ENCODE measurements at places on chromosomes 6 and 20. TPM values are rescaled to one million over a fixed set of nuclear protein-coding genes. Genes with fewer than 3 reads are reported as not detected.

The GNRH2 gene
- total RNA-seq = not detected

The DYNLT2 gene
- total RNA-seq = 1.6 TPM

The GPR63 gene
- 0.71 TPM for total RNA-seq

- no peak overlapping the region for H3K27ac ChIP-seq
- H3K27me3 ChIP-seq = no peaks in the 10 kb centered on the region
- peaks cover 9% of the 10 kb centered on the region for H3K4me1 ChIP-seq
- no peaks in the 10 kb centered on the region for H3K36me3 ChIP-seq
- no peak for DNase-seq
- no peak overlapping the region for H3K4me3 ChIP-seq
Observed at GRCh38 chr6:39260456-39260855, 31.2 kb upstream of the KCNK5 start.

DNA sequence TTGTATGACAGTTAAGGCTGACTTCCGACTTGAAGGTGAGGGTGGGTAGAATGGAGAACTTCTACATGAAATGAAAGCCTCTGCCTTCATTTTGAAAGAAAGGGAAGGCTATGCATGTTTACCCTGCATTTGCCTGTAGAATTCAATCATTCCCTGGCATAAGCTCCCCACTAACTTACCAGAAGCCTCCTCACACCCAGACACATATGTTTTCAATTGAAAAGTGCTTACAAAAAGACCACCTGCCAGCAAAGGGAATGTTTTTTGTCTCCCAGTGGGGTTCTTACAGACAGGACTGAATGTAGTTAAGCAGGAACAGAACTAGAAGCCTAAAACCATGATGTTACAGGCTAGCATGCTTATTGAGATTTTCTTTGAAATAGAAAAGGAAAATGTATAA lies 392.1 kb upstream of the HSF2 start:
- no peak overlapping the region for H3K4me3 ChIP-seq
- H3K27me3 ChIP-seq = no peaks in the 10 kb centered on the region
- no peak for DNase-seq
- no peaks in the 10 kb centered on the region for H3K4me1 ChIP-seq
- no peak overlapping the region for H3K27ac ChIP-seq
- H3K36me3 ChIP-seq = no peaks in the 10 kb centered on the region

- H3K27me3 ChIP-seq = no peaks in the 10 kb centered on the region
- no peak overlapping the region for H3K4me3 ChIP-seq
- no peak for DNase-seq
Observed at GRCh38 chr20:37770908-37771307, 77.1 kb downstream of the CTNNBL1 start.

DNA sequence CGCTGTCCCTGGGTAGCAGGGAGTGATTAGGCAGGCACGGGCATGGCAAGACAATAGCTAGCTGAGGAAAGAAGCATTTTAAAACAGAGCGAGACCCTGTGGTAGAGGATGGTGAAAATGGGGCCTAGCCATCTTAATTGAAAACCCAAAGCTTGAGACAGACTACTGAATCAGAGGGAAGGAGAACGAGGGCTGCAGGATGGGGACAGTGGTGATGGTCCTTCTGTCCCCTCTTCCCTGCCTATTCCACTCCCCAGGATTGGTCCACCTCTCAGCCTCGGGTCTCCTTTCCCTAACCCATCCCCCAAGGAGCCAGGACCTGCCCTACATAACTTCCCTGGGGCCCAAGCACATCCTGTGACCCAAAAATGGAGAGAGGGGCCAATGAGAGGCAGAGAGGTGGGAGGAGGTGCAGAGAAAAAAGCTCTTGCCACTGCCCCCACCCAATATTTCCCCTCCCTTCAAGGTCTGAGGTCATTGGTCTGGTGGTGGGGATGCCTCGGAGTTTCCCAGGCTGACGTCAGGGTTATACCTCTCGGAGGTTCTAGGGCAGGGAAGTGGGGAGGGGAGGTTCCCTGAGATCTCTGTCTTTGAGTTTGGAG lies 884 bp upstream of the CUTA start:
- no peaks in the 10 kb centered on the region for H3K27me3 ChIP-seq
- H3K36me3 ChIP-seq = peaks cover 29% of the 10 kb centered on the region
- H3K4me3 ChIP-seq = peak overlapping the region; percentile 85
- DNase-seq = no peak

- H3K27me3 ChIP-seq = no peaks in the 10 kb centered on the region
- no peak overlapping the region for H3K27ac ChIP-seq
- no peak overlapping the region for H3K4me3 ChIP-seq
- no peak for DNase-seq
Observed at GRCh38 chr20:34541264-34541901, 17.1 kb upstream of the MAP1LC3A start.

- H3K4me1 ChIP-seq = no peaks in the 10 kb centered on the region
- no peak overlapping the region for H3K4me3 ChIP-seq
- H3K27me3 ChIP-seq = no peaks in the 10 kb centered on the region
- no peak for DNase-seq
- H3K36me3 ChIP-seq = no peaks in the 10 kb centered on the region
Observed at GRCh38 chr6:48535582-48536009, 424.6 kb upstream of the PTCHD4 start.

GRCh38 chr20:45945678-45946148 lies 11.2 kb downstream of the PCIF1 start:
- DNase-seq = no peak
- no peaks in the 10 kb centered on the region for H3K27me3 ChIP-seq
- peaks cover 17% of the 10 kb centered on the region for H3K4me1 ChIP-seq
- H3K36me3 ChIP-seq = peaks cover 100% of the 10 kb centered on the region

GRCh38 chr20:25239387-25240370 lies 8.2 kb upstream of the PYGB start:
- H3K27ac ChIP-seq = no peak overlapping the region
- peaks cover 16% of the 10 kb centered on the region for H3K4me1 ChIP-seq
- H3K27me3 ChIP-seq = peaks cover 3% of the 10 kb centered on the region
- no peak overlapping the region for H3K4me3 ChIP-seq
- no peaks in the 10 kb centered on the region for H3K36me3 ChIP-seq
- no peak for DNase-seq

DNA sequence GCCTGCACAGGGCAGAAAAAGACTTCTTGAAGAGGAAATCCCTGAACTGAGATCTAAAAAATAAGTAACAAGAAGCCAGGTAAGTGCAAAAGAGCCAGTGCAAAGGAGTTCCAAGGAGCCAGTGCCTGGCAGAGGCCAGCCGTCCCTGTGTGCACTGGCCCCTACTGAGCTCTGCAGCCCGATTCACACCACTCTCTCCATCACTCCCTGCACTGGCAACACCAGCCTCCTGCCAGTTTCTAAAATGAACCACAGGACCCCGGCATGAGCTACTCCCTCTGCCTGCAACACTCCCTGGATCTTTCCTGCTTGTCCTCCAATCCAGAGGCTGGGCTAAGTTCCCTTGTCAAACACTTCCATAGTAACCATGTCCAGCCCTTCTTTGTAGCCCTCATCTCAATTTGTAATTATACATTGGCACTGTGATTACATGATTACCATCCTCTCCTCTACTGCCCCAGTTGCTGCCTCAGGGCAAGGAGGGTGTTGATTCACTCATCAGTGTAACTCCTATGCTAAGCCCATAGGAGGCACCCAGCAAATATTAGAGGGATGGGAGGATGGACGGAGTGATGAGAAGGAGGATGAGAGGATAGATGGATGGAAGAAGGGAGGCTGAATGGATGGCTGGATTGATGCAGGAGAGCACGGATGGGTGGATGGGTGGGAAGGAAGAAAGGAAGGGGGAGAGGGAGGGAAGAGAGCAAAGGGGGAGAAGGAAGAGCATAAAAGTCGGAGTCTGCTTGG lies 49.3 kb downstream of the SIRPA start:
- no peak for DNase-seq
- H3K27ac ChIP-seq = peak overlapping the region; percentile 56
- peaks cover 53% of the 10 kb centered on the region for H3K4me1 ChIP-seq
- H3K4me3 ChIP-seq = no peak overlapping the region
- peaks cover 35% of the 10 kb centered on the region for H3K27me3 ChIP-seq

DNA sequence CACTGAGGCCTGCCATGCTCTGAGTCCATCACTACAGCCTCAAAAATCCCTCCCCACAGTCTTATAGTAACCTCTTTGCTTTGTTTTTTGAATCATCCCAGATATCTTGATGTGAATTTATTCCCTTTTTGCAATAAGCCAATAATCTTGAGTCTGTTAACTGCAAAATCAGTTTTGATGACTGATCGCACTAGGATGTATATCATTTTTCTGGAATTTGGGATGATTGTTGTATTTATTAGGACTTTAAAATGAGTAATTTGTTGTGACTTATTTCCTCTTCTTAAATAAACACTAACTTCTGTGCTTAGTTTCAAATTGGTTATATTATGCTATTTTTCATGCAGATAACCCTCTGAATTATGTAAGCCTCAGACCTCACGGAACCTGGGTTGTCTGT lies 5.6 kb downstream of the CST4 start:
- no peak overlapping the region for H3K4me3 ChIP-seq
- no peak for DNase-seq
- H3K27me3 ChIP-seq = no peaks in the 10 kb centered on the region
- no peaks in the 10 kb centered on the region for H3K36me3 ChIP-seq
- no peak overlapping the region for H3K27ac ChIP-seq

GRCh38 chr6:148044921-148045320 lies 297.7 kb upstream of the SASH1 start:
- no peak for DNase-seq
- no peak overlapping the region for H3K4me3 ChIP-seq
- H3K4me1 ChIP-seq = no peaks in the 10 kb centered on the region
- H3K27ac ChIP-seq = no peak overlapping the region
- no peaks in the 10 kb centered on the region for H3K27me3 ChIP-seq

DNA sequence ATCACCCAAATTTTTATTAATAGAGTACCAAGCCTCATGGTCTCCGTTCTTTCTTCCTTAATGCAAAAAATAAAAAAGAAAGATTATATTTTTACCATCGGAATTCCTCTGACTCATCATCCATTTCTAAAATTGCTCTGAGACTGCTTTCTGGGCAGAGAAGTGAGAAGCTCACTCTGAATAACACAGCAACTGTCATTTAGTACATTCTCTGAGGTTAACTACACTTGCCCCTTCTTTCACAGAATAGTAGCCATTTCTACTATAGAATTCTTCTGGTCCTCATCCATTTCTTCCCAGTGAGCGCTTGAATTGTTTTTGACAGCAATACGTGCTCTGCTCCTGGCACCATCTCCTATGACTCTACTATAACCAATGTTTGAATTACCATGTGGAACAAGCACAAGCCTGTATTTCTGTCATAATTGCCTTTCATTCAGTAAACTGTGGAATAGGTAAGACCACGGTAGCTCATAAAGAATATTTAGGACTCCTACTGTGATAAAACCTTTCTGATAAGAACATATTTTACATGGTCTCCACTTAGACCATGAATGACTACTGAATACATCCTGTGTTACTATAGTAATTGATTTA lies 435.5 kb upstream of the NRSN1 start:
- H3K27ac ChIP-seq = no peak overlapping the region
- H3K4me3 ChIP-seq = no peak overlapping the region
- no peaks in the 10 kb centered on the region for H3K36me3 ChIP-seq
- no peaks in the 10 kb centered on the region for H3K4me1 ChIP-seq
- no peak for DNase-seq

DNA sequence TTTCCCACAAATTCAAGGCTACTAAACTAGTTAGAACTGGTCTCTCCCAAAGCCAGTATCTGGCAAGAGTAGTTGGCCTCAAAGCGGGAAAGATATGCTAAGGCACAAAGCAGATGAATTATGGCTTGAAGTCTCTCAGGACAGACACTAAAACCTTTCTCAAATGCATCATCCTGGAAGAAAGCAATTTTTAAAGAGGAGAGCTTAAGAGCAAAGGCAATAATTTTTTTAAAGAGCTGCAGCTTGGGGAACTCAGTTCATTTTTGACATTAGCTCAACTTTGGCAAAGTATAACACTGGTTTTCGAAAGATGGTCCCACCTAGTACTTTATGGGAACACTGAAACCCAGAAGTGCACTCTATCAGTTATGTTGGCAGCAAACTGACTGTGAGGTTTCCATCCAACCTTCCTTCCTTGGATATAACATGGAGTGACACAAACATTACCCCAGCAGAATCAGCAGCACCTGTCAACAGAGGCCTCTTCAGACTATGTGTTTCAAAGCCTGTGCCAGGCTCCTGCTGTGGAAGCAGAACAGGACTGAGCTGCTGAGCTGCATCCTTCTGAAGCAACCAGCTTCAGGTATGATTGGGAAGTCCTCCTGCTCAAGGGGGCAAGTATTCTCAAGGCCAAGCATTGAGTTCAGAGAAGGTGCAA lies 852.3 kb upstream of the HS3ST5 start:
- no peaks in the 10 kb centered on the region for H3K4me1 ChIP-seq
- DNase-seq = no peak
- no peak overlapping the region for H3K27ac ChIP-seq

DNA sequence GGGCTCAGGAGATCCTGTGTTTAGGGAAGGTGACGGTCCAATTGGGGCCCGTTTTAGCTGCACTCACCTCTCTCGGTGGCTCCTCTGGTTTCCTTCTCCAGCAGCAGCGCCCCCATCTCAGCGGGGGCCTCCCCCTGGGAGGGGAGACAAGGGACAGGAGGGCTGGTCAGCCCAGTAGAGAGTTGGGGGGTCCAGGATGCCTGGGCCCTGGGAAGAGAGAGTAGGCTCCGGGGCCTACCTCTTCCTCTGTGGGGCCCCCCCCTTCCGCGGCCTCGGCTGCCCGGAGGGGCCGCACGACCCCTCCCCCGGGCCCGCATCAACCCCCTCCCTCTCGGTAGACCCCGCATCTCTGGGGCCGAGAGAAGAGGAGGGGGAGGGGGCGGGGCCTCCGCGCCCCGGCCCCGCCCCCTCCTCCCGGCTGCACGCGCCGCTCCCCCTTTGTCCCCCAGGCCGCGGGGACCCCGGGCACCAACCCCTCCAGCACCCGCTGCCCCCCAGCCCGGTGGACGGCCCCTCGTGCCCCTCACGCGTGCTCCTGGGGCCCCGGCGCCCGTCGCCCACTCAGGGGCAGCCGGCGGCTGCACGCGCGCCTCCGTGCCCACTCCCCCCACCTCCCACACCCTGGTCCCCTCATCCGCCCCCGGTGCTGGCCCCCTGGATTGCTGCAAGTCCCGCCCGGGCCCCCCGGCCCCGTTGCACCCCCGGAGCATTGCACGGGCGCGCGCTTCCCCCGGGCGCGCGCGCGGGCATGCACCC lies 464 bp downstream of the EHMT2 start:
- DNase-seq = no peak
- H3K36me3 ChIP-seq = peaks cover 41% of the 10 kb centered on the region
- peak overlapping the region; percentile 97 for H3K4me3 ChIP-seq
- no peaks in the 10 kb centered on the region for H3K27me3 ChIP-seq

GRCh38 chr20:13545790-13546189 lies 92.9 kb downstream of the TASP1 start:
- H3K4me1 ChIP-seq = no peaks in the 10 kb centered on the region
- no peak overlapping the region for H3K4me3 ChIP-seq
- no peak for DNase-seq
- H3K36me3 ChIP-seq = no peaks in the 10 kb centered on the region
- H3K27me3 ChIP-seq = no peaks in the 10 kb centered on the region
- no peak overlapping the region for H3K27ac ChIP-seq

Measured in lower lobe of right lung (tissue), 2 donors.